Stimulated activated CD4-positive, alpha-beta T cell treated with anti-CD3 and anti-CD28 coated beads, Interleukin-4, amount 100 ng/mL, for 48 hours (primary cell): ENCODE measurements at places on chromosomes 3 and 15.

GRCh38 chr3:134449277-134449676, 36.5 kb downstream of the ANAPC13 start:
- no peak for DNase-seq

DNA sequence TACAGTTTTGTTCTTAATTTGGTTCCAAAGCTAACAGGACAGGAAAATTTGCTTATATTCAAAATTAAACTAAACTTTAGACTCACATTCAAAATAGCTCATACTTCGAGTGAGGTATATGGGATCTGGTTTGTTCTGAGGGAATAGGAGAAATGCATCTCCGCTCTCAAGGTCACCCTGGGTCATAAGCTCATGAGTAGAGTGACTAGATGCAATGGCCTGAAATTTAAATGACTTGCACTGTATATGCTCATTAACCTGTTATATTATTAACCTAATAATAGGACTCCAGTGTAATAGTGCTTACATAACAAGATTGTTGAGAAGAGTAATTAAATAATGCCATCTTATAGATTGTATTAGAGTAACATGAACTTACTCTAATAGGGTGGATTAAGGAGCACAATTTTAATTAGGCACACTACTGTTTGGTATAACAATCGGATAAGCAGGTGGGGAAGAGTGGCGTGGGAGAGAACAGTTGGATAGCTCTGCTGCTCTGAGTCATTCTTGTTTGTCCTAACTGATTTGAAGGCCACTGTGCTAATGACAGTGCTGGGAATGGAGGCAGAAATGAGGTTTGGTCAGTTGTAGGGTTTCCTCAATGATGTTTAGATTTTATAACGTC, 5.2 kb downstream of the NKTR start:
- no peak for DNase-seq

GRCh38 chr3:124113485-124113884, 121.6 kb upstream of the ROPN1 start:
- no peak for DNase-seq

GRCh38 chr15:97893967-97894366, 66.5 kb upstream of the ARRDC4 start:
- DNase-seq = no peak

GRCh38 chr3:81579744-81580143, 181.7 kb downstream of the GBE1 start:
- no peak for DNase-seq

- no peak for DNase-seq
Measured at GRCh38 chr3:23455775-23456174, 252.6 kb downstream of the UBE2E2 start.

- DNase-seq = no peak
Measured at GRCh38 chr3:52331091-52331490, 15.0 kb downstream of the DNAH1 start.

GRCh38 chr15:40108061-40108854, 421 bp downstream of the BMF start:
- no peak for DNase-seq

GRCh38 chr3:14434126-14434497, 31.7 kb downstream of the SLC6A6 start:
- DNase-seq = no peak

GRCh38 chr15:58399739-58400138, 32.1 kb upstream of the LIPC start:
- no peak for DNase-seq

DNA sequence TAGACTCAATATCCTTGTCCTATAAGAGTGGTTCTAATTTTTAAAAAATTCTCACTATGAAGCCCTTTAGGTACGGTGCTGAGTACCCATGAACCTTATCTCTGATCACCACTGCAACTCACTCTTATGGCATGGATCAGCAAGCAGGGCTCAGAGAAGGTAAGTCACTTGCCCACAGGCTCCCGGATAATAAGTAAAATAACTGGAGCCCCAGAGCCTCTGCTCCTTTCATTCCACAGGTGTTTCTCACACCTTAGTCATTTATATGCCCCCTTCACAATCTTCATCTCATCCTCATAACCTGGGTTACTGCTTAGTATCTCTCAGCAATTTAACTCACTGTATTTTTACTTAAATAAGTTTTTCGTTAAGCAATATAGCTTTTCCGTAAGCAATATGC, 28.4 kb upstream of the AKAP13 start:
- DNase-seq = no peak

- no peak for DNase-seq
Measured at GRCh38 chr3:184619369-184619768, 57.8 kb downstream of the EPHB3 start.
